ENCODE measurements at places on chromosomes 3 and 15. TPM values are rescaled to one million over a fixed set of nuclear protein-coding genes. Genes with fewer than 3 reads are reported as not detected.

Gene U2SURP
- total RNA-seq: 75.8 TPM

Gene LSMEM2
- total RNA-seq: not detected

Gene CLDN18
- total RNA-seq: 197 TPM

- no peak overlapping the region for H3K4me3 ChIP-seq
- no peak for DNase-seq
- no peak overlapping the region for H3K27ac ChIP-seq
- H3K27me3 ChIP-seq: no peaks in the 10 kb centered on the region
- no peaks in the 10 kb centered on the region for H3K36me3 ChIP-seq
These were observed 34.9 kb downstream of the RNU5B-1 start for GRCh38 chr15:65339416-65339815.

DNA sequence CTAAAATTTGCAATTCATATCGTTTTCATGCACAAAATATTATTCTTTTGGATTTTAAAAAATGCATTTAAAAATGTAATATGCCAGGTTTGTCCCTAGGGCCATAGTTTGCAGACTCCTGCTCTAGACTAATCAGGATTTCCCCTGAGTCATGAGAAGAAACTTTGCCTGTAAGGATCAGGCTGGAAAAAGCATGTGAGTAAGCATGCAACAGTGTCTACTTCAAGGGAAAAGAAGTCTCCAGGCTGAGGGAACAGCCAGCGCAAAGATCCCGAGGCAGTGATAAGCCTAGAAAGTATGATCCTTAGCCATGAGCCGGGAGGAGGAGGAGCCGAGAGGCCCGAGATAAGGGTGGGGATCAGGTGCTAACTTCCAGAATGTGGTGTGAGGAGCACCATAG lies 382.8 kb upstream of the CFAP20DC start:
- DNase-seq: no peak
- H3K4me3 ChIP-seq: no peak overlapping the region
- no peaks in the 10 kb centered on the region for H3K4me1 ChIP-seq
- no peaks in the 10 kb centered on the region for H3K36me3 ChIP-seq
